ENCODE measurements at places on chromosomes 5 and 9. TPM values are rescaled to one million over a fixed set of nuclear protein-coding genes. Genes with fewer than 3 reads are reported as not detected.

GRCh38 chr5:96133341-96134079, 171.9 kb upstream of the ELL2 start:
- no peak for DNase-seq

DNA sequence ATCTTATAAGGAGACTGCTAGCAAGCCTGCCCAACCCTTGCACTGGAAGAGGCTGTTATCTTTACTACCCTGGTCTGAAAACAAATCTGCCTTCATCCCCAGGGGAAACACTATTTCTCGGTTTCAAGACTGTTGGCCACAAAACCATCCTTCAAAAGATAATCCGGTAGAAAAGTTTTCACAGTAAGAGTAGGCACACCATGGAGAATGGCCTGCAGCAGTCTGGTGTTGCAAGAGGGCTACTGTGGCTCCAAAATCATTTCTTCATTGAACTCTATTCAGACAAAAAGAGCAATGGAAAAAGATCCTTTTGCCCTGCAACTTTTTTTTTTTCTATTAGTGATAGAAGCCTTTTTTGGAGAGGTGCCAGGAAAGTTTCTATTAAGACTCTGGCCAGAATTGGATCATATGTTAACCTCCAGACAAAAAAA, 163.9 kb downstream of the ARHGEF28 start:
- no peak for DNase-seq

GRCh38 chr5:9118852-9119251, 427.0 kb downstream of the SEMA5A start:
- DNase-seq = no peak

- DNase-seq = no peak
Observed at GRCh38 chr5:32845171-32845570, 134.1 kb downstream of the NPR3 start.

DNA sequence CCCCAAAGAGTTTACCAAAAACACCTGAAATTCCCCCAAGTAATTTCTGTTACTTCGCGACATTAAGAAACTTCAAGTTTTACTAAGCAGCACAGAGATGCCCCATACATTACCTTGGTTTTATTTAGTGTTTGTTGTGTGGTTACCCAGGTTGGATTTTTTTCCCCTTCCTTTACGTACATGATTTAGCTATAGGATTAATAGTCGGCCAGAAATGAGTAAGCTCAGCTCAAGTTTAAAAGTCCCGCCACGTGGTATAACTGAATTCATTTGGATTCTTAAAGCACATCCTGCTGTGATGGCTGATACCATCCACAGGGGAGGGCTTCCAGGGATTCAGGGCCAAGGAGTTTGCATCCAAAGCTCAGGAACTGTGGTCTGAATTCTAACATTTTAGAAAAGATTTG, 75.9 kb downstream of the DAP start:
- DNase-seq = no peak

GRCh38 chr5:163309914-163310313, 127.5 kb upstream of the CCNG1 start:
- no peak for DNase-seq

DNA sequence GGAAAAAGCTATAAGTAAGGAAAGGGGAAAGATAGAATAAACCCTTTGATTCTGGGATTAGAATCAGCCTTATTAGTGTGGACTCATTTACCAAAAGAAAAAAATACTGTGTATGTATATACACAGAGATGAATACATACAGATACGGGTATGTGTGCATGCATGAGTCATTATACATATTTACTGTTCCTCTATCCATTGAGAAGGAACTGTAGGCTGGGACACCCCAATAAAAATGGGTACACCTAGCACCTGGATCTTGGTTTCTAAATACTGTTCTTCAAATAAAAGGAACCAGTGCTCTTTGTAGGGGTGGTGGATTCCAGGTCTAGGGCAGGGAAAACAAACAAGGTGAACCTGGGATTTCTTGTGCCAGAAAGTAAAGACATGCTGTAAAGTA, 48.3 kb downstream of the WHRN start:
- no peak for DNase-seq

DNA sequence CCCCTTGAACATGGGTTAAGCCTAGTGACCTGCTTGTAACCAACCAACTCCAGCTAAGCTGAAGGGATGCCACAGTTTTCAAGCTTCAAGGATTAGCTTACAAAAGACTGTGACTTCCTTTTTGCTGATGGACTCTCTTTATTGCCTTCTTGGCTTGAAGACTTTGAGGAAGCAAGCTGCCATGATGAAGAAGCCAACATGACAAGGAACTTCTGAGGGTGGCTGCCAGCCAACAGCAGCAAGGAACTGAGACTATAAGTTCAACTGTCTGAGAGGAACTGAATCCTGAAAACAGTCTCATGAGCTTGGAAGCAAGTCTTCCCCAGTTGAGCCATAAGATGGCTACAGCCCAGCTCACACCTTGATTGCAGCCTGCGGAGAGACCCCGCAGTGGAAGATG, 116.1 kb upstream of the TAF11L2 start:
- DNase-seq = no peak

The PLAC8L1 gene
- total RNA-seq = 0.50 TPM

The GKAP1 gene
- 2.2 TPM for total RNA-seq

Measured in activated CD8-positive, alpha-beta memory T cell treated with anti-CD3 and anti-CD28 coated beads, Interleukin-2, amount 10 ng/mL, durations not matched to agents 7 days and 5 days (primary cell).